ENCODE measurements at places on chromosomes 7 and 10.

DNA sequence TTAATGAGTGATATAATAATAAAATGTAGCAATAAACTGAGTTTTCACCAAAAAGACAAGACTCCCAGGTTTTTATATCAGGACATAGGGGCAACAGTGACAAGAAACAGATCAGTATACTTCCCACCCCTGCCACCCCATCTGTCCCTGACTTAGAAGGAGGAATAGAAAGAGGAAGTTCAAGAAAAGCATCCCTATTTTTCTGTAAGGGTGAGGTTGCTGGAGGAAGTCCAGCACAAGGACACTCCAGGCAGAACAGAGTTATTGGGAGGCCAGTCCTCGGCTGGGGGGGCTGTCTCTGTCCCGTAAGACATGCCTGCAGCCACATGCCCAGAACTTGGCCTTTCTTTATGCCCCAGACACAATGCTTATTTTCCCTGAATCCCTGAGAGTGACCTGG lies 16.5 kb upstream of the TLX1 start:
- no peak for DNase-seq

GRCh38 chr7:82429408-82429807 lies 14.2 kb downstream of the CACNA2D1 start:
- DNase-seq: no peak

GRCh38 chr7:121681700-121682099 lies 191.3 kb upstream of the PTPRZ1 start:
- DNase-seq: no peak

DNA sequence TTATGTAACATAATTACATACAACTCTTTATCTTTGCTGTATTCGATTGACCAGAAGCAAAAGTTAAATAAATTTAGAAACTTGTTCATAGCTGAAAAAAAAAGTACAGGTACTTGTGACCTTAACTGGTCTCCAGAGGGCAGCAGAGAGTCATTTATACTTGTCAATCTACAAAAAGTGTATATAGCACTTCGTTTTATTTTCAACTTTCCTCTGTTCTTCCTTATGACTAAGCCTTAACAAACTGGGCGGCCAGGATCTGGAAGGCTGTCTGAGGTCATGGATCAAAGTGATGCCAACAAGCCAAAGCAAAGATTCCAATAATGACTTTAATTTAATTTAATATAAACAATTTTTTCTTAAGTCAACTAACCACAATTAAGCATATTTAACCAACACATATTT lies 29.8 kb downstream of the C10orf67 start:
- no peak for DNase-seq

DNA sequence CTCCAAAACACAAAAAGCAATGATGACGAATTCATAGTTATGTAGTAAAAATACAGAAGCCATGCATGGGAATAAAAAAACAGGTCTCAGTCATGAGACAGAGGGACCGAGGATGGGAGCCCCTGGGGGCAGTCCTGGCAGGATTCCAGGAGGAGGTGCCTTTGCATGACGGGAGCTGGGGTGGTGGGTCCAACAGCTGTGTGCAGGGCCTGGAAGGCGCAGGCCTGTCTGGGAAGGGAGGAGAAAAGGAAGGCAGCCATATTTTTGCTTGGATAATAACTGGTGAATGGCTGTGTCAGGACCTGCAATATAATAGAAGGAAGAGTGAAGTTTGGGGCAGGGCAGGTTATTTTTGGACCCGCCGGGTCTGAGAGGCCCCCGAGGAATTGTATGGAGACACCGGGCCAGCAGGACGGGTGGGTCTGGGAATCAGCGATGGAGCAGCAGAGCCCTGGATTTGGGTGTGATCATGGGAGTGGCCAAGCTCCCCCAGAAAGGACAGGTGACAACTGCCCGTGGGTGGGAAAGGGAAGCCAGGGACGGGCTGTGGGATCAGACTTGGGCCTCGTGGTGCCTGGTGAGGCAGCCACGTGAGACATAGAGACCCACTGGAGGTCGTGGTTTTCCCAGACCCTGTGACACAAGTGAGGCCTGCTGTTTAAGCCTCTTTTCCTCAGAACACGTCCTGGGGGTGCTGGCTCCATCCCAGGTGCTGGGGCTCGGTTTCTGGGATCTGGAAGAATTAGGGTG lies 2.9 kb upstream of the JAKMIP3 start:
- DNase-seq: no peak

All from NCI-H187 treated with DMSO at 0.1 percent for 48 hours (cell line).